Panc1 (cell line): ENCODE measurements at places on chromosomes 3 and 15.

DNA sequence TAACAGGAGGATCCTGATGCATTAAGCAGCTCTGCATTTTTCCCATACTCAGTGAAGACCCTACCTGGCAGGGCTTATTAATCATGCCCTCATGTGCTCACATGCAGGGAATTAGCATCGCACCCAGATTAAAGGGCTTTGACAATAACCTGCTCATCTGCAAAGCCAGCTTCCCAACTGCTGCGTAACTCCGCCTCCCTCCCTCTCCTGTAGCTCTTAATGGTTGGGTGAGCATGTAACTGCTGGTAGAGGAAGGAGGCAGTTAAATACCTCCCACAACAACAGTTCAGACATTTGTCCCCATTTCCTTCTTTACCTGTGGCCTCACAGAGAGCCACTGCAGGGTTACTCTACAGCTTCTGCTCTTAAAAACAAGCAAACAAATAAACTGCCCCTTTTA lies 203.6 kb upstream of the WNT5A start:
- DNase-seq = no peak

DNA sequence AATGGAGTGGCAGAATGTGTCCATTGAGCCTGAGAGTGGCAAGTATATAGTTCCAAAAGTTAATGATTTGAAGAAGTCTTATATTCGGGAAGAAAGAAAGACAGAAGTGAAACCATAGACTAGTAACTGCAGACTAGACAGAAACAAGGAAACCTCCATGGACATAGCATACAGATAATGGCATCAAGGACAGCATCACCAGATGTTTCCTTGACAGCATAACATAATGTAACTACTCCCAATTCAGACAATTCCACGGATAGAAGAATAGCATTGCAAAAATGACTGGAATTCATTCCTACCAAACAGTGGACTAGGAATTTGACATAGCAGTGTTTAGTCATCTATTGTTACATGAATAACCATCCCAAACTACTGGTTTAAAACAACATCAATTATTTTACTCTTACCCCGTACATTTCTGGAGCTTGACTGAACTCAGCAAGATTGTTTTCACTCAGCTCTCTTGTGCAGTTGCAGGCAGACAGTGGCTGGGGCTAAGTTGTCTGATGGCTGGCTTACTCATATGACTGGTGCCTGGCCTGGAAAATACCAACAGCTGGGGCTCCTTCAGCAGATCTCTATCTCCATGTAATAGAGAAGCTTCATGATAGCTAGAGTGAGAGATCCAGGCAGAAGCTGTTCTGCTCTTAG lies 109.7 kb upstream of the GADL1 start:
- DNase-seq = no peak

- DNase-seq = no peak
Measured at GRCh38 chr15:80489030-80489594, 84.9 kb downstream of the ARNT2 start.

DNA sequence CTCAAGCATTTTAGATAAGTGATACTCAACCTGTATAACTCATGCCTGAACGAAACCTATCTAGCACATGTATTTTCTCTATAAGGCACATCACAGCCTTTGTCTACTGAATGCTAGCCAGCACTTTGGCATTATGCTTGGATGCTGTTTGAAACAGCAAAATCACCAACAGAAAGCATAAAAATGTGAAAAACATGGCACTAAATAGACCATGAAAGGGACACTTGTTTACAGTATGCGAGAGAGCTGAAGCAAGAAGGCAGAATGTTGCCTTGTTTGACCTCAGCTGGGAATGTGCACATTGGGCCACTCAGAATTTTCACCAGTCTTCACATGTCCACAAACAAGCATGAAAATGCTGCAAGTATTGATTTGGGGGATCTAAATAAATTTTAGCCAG lies 59.5 kb downstream of the MINDY2 start:
- no peak for DNase-seq

GRCh38 chr15:78408355-78408640 lies 29.7 kb upstream of the IREB2 start:
- no peak for DNase-seq

GRCh38 chr15:86810329-86810728 lies 730.7 kb downstream of the AGBL1 start:
- no peak for DNase-seq

DNA sequence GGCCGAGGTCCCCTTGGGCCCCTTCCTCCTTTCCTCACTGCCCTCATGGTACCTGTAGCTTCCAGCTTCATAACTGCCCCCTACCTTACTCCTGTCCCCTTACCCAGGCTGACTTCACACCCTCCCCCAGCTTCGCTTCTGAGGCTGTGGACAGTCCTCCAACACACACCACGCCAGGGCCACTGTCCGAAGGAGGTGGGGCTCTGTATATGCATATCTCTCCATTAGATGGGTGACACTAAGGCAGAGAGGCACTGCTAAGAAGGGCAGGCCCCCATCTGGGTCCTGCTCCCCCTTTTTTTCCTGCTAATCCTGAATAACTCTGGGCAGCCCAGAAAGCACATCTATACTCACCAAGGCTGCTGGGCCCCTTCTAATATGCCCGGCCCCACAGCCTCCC lies 1.0 kb upstream of the COL7A1 start:
- DNase-seq = no peak

GRCh38 chr15:83063551-83063950 lies 3.5 kb downstream of the BTBD1 start:
- no peak for DNase-seq
